ENCODE measurements at places on chromosomes 12 and 14.

- DNase-seq = peak; percentile 83
Observed at GRCh38 chr12:57845478-57846284, 848 bp downstream of the CTDSP2 start.

GRCh38 chr12:62899568-62900390 is 35.2 kb downstream of the PPM1H start:
- no peak for DNase-seq

DNA sequence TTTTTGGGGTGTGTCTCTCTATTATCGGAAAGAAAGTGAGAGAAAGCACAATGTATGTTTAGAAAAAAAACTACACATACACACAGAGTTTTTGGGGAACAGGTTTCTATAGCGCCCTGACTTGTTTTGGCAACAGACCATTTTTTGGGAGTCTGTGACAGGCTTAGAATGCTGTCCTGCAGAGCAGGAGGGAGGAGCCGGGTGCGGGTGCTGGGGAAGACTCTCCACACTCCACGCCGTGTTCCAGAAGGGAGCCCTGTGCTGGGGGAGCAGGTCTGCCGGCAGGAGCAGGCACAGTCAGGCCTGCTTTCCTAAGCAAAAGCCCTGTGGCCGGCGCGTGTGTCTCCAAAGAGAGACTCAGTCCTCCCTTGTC is 26.5 kb downstream of the CD9 start:
- no peak for DNase-seq

DNA sequence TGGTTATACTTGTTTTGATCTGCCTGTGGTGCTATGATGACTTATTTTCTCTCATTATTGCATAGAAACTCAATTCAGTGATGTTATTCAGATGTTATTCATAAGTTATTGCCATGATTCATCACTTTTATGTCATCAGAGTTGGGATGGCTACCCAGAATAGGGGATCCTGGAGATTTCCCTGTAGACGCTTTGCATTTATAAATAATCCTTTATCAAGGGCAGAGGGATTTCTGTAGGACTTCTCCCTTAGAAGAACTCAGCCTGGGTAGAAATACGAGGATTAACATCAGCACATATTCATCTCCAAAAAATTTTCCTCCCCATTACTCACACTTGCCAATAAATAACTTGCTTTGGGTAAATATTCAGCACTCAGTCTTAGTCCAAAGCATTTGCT is 4.9 kb downstream of the GPRC5A start:
- DNase-seq = no peak

- no peak for DNase-seq
Observed at GRCh38 chr14:54738009-54738408, 164.6 kb downstream of the GCH1 start.

GRCh38 chr14:100979780-100980179 is 76.3 kb upstream of the RTL1 start:
- DNase-seq = no peak

GRCh38 chr14:25007832-25008231 is 42.1 kb downstream of the STXBP6 start:
- DNase-seq = no peak

DNA sequence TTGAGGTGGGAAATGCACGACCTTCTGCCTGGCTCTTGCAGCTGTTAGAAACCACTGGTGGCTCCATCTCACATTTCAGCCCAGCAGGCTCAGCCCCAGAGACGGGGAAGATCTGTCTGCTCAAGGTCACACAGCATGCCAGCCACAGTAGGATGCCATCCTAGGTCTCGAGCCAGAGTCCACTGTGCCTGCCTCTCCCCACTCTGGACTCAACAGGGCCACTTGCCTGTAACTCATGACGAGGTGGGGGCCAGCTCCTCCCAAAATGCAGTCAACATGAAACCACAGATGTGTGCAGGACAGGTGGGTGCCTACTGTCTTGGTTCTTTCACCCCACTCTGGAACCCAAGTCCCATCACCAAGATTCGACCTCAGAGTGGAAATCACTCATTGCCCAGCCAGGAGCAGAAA is 23.2 kb downstream of the BCL11B start:
- DNase-seq = no peak

- no peak for DNase-seq
Observed at GRCh38 chr14:86491743-86492142, 961.8 kb downstream of the FLRT2 start.

- no peak for DNase-seq
Observed at GRCh38 chr12:32615441-32615840, 63.7 kb upstream of the DNM1L start.

GRCh38 chr14:24266344-24267244 is 3.6 kb upstream of the TGM1 start:
- no peak for DNase-seq

- DNase-seq = no peak
Observed at GRCh38 chr12:105413911-105414487, 83.5 kb downstream of the C12orf75 start.

- DNase-seq = no peak
Observed at GRCh38 chr14:78605897-78606500, 435.8 kb downstream of the NRXN3 start.

- DNase-seq = no peak
Observed at GRCh38 chr12:101002696-101003419, 207.2 kb downstream of the SLC5A8 start.

DNA sequence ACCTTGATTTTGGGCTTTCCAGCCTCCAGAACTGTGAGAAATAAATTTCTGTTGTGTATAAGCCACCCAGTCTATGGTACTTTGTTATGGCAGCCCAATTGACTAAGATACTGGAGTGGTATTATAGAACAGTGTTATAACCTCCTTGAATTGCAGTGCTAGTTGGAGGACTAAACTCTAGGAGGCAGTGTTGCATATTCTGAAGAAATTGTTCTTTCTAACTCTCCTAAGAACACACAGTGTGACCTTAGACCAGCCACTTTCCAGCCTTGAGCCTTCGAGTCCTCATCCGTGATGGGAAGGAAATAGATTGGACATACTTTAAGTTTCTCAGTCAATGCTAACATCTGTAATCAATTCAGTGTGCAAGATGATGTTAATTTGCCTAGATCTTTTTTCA is 22.4 kb upstream of the LRRC10 start:
- peak; percentile 51 for DNase-seq

GRCh38 chr14:38385343-38385742 is 129.4 kb upstream of the CLEC14A start:
- DNase-seq = no peak

DNA sequence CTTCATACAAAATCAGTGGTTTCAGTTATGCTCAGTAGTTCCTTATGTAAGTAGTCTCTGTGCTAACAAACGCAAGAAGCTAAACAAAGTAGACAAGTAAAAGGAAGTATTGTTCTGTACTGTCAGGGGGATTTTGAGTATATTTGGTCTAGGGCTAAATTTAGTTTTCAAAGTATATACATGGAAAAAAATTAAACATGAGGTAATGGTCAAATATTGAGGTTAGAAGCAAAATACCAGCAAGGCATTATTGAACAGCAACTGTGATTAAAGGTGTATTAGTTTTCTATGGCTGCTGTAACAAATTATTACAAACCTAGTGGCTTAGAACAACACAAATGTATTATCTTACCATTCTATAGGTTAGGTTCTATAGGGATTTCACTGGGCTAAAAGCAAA is 18.8 kb downstream of the GNG2 start:
- no peak for DNase-seq
